Right renal pelvis (tissue), 4 donors: ENCODE measurements at places on chromosomes 13 and 19.

- DNase-seq = no peak
Measured at GRCh38 chr19:33674626-33675367, 53.0 kb downstream of the CHST8 start.

- peak; percentile 2 for DNase-seq
Measured at GRCh38 chr19:34676697-34677385, at the start of gene SCGB2B2. TSS of gene SCGB2B2 (minus strand) at chr19:34677159. CDS start at chr19:34594563, 82,596 bp downstream.

DNA sequence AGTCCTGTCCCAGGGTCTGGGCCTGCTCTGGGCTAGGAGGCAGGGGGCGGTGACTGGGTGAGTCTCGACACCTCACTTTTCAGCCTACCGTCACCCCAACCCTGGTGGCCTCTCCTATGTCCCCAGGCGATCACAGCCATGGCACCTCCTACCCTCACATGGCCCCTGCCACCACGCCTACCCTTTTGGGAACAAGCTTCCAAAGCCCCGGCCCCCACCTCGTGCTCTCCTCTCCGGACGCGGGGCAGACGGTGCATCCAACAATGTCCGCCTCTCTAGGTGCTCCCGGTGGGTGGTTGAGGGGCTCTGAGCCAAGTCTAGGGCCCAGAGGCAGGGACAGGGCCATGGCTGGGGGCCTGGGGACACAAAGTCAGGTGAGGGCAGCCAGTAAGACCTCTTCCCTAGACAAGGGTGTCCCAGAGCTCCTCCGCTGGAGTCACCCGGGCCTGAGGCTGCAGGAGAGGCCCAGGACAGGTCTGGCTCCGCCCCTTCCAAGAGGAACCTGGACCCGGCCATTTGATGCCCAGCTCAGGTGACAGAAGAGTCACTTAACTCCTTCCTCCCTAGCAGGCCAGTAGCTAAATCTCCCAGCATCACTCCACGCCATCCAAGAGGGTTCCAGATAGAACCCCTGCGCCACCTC lies at the start of gene SYNE4:
Gene SYNE4 (minus strand): TSS at position 478 of the 643 bp plus-strand sequence. CDS start 132 bp downstream, at position 346.
- DNase-seq = no peak

DNA sequence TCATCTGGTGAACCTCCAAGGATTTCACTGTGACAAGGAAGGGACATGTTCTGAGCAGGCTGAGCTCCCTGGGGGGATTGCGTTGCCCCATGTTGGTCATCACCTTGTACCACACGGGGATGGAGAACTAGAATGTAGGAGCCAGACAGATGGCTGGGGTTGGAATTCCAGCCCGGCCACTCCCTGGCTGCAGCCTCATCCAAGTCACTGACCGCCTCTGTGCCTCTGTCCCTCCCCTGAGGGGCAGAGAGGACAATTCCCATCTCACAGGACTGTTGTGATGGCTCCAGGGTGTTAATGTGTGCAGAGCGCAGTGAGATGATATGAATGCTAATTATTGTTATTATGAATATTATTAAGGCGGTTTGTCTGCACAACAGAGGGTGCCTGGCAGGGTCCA lies 24.1 kb downstream of the ADGRL1 start:
- no peak for DNase-seq

DNA sequence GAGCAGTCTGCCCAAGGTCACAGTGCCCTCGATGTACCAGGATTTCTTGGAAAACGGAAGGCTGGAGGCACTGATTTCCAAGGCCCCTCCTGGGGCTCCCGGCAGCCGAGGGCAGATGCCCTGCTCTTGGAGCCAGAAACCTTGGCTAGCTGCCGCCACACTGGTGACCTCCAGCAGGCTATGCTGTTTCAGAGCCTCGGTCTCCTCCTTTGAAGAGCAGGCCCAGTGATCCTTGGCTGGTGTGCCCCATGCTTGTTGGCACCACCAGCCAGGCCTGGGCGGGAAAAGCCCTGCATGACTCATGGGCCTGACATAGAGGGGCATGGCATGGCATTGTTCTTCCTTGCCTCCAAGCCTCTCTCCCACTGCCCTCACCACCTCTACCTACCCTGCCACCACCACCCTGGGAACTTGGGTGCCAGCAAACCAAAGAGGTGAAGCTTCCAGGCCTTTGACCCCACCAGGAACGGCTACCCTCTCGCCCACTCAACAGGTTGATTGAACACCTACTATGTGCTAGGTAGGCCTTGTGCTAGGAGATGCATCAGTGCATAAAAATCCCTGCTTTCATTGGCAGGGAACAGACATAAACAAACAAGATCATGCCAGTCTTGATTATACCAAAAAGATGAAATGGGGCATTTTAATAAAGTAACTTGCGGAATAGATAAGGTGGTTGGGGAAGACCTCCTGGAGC lies 1.6 kb upstream of the CLEC11A start:
- DNase-seq = no peak

- DNase-seq = no peak
Measured at GRCh38 chr19:3162418-3163229, 15.9 kb upstream of the S1PR4 start.

GRCh38 chr13:110700186-110700585 lies 5.7 kb downstream of the CARS2 start:
- no peak for DNase-seq

- DNase-seq = no peak
Measured at GRCh38 chr19:38433268-38433733, at the start of gene RYR1. TSS of gene RYR1 (plus strand) at chr19:38433691. CDS start at chr19:38433830, 139 bp downstream.

DNA sequence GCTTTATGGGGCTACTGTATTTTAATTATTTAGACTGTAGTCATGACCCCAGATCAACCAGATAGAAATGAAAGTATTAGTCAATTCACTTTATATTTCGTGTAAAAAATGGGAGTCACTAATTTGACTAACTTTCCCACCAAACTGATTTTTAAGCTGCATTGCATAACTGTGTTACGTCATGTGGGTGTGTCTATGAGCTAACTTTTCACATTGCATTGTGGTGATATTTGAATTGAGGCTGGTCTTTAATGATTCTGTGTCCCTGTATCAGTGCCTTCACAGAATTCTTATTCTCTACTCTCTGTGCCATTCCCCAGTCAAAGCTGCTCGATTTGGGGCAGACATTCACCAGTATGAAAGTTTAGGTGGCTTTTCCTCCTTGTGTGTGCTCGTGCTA lies 172.7 kb upstream of the MAB21L1 start:
- DNase-seq = no peak

DNA sequence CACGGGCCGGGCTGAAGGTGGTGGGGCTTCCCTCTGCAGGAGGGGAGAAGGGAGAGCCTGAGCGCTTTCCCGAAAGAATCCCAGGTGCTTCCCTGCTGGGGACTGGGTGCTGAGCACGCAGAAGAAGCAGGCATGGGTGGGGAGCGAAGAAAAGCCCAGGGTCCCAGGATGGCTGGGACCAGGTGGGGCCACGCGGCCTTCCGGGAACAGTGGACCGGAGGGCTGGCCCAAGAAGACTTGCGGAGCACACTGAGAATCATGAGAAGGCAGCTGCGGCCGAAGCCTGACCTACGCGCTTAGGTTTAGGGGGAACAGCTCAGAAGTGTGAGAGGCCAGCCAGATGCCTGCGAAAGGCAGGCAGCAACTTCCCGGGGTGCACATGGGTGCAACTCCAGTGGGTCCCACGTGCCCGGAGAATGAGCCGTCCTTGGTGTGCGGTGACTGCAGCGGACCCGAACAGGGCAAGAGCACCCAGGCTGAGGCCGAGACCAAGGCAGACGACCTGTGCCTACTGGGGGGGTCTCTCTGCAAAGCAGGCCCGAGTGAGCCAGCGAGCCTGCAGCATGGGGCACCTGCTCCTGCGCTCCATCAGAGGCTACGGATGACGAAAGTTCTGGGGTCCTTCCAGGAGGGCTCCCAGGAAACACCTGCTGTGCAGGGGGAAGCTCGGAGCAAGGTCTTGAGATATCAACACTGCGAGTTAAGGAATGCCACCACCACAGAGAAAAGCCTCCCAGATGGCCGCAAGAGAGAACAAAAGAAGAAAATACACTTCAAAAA lies 52.4 kb downstream of the MLLT1 start:
- no peak for DNase-seq

GRCh38 chr19:47210689-47211316 lies 20.2 kb downstream of the BBC3 start:
- no peak for DNase-seq

GRCh38 chr13:75364131-75364713 lies 117.7 kb downstream of the TBC1D4 start:
- DNase-seq = no peak

DNA sequence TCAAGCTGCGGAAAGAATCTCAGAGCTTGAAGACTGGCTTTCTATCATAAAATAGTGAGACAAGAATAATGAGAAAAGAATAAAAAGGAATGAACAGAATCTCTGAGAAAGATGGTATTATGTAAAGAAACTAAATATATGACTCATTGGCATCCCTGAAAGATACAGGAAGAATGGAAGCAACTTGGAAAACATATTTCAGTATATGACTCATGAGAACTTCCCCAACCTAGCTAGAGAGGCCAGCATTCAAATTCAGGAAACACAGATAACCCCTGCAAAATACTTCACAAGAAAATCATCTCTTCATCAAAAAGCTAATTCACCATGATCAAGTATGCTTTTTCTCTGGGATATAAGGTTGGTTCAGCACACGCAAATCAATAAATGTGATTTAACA lies 2318.0 kb downstream of the PCDH9 start:
- DNase-seq = no peak

GRCh38 chr13:50133358-50133953 lies 118.2 kb downstream of the KCNRG start:
- DNase-seq = no peak

- DNase-seq = peak; percentile 33
Measured at GRCh38 chr19:5083547-5083965, 114.6 kb downstream of the KDM4B start.

DNA sequence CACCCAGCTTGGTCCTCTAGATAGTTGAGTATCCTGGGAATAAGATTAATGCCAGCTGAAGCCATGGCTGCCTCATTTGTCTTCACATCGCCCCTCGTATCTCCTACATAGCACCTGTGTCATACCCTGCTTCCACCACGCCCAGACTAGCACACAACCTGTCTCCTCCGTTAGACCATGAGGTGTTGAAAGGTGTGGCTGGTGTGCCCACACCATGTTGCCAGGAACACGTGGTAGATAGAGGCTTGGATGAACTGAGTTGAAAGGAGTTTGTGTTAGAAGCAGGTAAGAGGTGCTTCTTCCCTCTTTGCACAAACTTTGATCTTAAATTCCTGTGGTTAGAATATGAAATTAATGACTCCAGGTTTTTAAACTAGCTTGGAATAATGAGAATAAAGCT lies 40.1 kb downstream of the RGCC start:
- no peak for DNase-seq

- no peak for DNase-seq
Measured at GRCh38 chr13:98798849-98799645, 46.6 kb upstream of the SLC15A1 start.

DNA sequence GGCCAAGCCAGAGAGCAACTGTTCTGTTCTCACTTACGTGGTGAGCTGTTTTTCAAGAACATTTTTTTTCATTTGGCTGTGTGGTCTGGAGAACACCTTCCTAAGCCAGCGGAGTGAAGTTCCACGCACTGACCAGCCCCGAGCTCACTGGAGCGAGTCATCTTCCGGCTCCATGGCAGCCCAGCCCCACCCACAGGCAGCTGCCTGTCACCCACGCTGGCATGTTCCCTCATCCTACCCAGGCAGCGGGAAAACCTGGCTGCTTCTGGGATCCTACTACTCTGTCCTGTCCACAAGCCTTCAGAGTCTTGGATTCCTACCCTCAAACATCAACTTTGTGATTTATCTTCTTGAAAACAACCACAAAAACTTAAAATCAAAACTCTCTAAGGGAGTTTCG lies 76.2 kb downstream of the GGACT start:
- no peak for DNase-seq

GRCh38 chr19:41928221-41928683 lies at the start of gene ERFL:
TSS of gene ERFL (minus strand) at chr19:41928449. CDS start at chr19:41912919, 15,530 bp downstream.
- DNase-seq = no peak

DNA sequence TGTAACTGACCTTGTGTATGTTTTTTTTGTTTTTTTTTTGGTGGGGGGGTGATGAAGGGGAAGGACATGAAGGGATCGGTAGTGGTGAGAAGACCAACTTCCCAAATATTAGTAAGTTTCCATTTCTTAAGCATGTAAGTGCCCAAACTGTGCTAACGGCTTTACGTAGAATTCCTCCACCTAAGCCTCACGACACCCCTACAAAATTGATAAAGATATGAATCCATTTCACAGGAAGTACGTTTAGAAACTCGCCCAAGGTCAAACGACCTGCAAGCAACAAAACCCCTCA lies 649 bp downstream of the UQCRFS1 start:
- no peak for DNase-seq

DNA sequence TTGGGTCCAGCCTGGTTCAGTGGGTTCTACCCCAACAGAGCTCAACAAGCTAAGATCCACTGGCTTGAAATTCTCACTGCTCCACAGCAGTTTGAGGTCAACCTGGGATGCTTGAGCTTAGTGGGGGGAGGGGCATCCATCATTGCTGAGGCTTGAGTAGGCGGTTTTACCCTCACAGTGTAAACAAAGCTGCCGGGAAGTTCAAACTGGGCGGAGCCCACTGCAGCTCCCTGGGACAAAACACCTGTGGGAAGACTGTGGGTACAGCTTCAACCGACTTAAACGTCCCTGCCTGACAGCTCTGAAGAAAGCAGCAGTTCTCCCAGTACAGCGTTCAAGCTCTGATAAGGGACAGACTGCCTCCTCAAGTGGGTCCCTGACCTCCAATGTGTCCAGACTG lies 1161.9 kb downstream of the UQCRFS1 start:
- DNase-seq = no peak

GRCh38 chr13:30124131-30124768 lies 183.1 kb downstream of the KATNAL1 start:
- DNase-seq = no peak

- no peak for DNase-seq
Measured at GRCh38 chr13:29923554-29924481, 73.4 kb upstream of the UBL3 start.

DNA sequence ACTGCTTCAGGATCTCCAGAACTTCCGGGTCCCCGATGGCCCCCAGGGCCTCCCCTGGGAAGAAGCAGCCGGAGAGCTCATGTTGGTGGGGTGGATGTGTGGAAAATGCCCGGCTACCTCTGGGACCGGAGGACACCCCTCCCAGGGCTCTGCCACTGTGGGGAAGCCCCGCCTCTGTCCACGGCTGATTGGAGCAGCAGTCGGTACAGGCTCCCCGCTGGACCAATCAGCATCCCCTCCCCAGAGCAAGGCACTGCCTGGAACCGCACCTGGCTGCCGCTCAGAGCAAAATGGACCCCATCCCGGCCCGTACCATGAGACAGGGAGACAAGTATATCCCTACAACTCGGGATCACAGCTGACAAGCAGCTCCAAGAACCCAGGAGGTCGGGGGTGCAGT lies 6.4 kb downstream of the DOHH start:
- DNase-seq = no peak

- DNase-seq = no peak
Measured at GRCh38 chr19:5037936-5038335, 69.0 kb downstream of the KDM4B start.

GRCh38 chr13:49652355-49653305 lies 24.3 kb downstream of the ARL11 start:
- no peak for DNase-seq

- no peak for DNase-seq
Measured at GRCh38 chr19:3470500-3471128, 9.7 kb downstream of the SMIM24 start.

- DNase-seq = no peak
Measured at GRCh38 chr13:33349288-33349985, 63.9 kb upstream of the STARD13 start.

- DNase-seq = no peak
Measured at GRCh38 chr13:110542169-110542796, 19.2 kb downstream of the RAB20 start.
